ENCODE measurements at places on chromosomes 2 and 18.

DNA sequence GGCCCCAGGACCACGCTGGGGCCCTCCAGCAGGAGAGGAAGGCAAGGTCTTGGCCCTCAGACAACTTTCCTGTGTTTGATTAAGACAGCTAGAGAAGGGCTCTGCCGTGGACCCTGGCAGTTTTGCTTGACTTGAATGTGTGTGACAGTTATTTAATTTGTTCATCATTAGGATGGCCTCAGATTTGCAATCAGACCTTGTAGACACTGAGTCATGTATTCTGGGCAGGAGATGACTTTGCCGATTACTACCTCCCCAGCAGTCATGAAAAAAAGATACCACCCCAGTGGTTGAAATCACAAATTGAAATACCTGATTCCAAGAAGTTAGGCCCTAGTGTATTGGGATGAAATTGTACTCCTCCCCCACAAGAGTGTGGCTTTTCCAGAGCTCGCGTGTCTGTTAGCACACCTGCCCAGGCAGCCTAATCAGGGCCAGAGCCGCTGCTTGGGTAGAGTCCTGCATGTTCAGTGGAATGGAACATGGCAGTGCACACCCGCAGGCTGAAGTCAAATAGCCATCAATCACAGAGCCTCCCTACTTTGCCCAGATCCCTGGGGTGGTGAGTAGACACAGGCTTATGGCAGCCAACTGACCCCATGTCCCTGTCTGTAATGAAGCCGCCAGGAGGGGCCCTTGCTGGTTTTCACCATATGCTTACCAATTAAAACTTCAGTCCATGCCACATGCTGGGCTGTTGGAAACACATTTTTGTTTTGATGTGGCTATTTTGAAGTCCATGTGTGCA lies 122.5 kb downstream of the TPGS2 start:
- no peak for DNase-seq

- DNase-seq = no peak
These were observed 1.5 kb downstream of the KLF7 start for GRCh38 chr2:207164006-207164831.

GRCh38 chr2:176089843-176090395 lies 2.6 kb upstream of the HOXD13 start:
- no peak for DNase-seq

DNA sequence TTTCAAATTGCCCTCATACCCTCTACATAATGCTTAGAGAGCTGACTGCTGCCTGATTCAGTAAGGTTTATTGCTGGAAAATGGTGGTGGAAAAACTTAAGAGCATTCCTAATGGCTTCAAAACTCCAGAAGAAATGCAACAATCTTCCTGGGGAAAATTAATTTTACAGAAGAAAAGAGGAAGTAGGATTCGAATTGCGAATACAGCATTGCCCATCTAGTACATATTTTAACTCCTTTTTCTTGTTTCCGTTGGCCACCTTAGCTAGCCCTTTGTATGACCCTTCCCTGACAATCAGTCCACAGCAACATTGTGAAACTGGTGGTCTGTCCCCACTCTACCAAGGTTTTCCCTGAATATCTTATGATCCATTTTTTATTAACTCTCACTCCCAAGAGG lies 224.7 kb downstream of the MTX2 start:
- no peak for DNase-seq

DNA sequence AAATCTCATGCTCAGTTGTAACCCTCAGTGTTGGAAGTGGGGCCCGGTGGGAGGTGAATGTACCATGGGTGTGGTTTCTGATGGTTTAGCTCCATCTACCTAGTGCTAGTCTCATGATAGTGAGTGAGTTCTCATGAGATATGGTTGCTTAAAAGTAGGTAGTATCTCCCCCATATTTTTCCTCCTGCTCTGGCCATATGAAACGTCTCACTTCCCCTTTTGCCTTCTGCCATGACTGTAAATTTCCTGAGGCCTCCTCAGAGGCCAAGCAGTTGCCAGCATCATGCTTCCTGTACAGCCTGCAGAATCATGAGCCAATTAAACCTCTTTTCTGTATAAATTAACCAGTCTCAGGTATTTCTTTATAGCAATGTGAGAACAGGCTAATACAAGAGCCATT lies 62.8 kb upstream of the RNF152 start:
- DNase-seq = peak; percentile 8

DNA sequence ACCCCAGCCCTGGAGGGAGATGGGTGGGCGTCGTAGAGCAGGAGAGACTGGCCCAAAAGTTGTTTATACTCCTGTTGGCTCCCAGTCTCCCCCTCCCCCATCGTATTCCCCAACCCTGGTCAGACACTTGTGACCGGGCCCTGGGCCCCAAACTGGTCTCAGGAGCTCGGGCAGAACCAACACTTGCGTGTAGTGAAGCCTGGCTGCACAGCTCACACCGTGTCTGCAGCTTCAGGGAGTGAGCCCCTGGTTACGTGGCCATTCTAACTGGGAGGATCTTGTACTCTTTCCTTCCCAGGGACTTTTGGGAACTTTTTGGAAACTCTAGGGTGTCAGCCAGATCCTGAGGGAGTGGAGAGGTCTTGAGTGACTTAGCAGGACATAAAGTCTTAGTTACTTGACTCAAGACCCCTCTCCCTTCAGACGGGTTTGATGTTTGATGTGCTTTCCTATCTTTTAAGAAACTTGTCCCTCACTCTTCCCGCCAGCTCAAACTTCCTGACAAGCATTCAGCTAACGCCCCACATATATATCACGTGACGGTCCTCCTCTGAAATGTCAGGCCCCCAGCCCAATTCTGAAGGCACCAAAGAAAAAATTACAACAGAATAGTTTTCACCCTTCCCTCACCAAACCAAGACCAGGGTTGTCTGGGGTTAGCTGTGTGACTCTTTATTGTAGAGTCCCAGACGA lies 2.3 kb downstream of the PKDCC start:
- DNase-seq = no peak

DNA sequence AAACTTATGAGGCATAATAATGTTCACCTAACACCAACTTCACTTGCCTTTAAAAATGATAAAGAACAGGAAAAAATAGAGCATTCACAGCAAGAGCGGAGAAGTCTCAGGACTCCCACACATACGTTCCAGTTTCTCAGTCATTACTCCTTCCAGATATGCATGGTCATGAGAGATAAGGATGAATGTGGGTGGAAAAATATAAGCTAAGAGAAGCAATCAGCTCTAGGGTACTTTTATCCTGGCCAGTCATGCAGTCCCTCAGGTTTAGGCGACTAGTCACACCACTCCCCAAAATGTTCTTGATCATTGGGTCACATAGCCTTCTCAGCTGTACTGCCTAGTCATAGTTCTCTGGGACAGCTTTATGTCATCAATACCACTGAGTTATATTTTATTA lies 29.2 kb upstream of the CCDC178 start:
- no peak for DNase-seq

DNA sequence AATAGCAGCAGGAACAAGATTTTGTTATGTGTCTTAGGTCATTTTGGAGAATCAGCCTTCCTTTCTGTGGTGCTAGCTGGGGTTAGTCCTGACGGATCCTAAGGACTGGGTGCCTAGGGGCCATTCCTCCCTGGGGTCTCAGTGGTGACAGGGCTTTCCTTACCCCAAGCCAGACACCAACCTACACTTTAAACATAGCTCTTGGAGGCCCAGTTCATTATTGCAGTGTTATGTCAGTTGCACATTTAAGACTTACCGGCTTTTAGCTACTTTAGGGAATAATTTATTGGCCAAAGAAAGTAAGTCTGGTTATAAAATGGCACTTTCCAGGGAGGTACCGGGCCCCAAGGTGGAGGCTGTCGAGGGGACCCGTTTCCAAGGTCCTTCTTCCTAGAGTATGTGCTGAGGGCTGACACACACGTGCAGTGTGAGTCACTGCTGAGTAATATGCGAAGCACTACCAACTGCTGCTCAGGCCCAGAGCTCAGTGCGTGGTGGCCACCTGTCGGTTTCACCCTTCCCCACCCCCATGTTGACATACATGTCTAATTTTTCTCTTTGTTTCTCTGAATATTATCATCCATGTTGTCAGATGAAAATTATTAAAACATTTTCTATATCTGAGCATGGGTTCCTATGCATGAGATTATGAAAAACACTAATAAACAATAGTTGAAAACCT lies 37.0 kb upstream of the GRHL1 start:
- no peak for DNase-seq

GRCh38 chr2:191927319-191927867 lies 80.5 kb upstream of the CAVIN2 start:
- DNase-seq = no peak

GRCh38 chr2:75464348-75464946 lies 96.3 kb downstream of the EVA1A start:
- no peak for DNase-seq

DNA sequence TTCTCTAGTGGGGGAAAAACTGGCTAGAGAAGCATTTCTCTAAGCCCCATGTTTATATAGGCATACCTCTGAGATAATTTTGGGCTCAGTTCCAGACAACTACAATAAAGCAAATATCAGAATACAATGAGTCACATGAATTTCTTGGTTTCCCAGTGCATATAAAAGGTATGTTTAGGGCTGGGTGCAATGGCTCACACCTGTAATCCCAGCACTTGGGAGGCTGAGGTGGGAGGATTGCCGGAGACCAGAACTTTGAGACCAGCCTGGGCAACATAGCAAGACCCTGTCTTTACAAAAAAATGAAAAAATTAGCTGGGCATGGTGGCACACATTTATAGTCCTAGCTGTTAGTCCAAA lies 22.2 kb downstream of the TSN start:
- DNase-seq = no peak

DNA sequence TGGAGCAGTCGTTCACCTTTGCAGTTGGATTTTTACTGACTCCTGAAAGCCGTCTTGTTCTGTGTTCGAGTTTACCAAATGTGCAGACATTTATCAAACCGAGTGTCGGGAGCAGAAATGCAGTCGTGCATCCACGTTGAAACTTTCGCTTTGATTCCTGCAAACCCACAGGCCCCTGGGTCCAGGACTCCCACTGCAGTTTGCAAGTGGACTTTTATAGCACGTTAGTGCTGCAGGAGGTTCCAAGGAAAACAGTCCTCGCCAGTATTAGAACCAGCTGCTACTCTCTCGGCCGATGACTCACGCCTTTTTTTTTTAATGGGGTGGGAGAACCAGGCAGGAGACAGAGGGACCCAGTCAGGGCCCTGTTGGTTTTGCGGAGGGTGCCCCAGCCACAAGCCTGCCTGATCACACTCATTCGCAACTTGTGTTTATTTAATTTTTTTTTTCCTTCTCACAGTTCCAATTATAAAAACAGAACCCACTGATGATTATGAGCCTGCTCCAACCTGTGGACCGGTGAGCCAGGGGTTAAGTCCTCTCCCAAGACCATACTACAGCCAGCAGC lies 90.1 kb downstream of the NFATC1 start:
- DNase-seq = no peak

DNA sequence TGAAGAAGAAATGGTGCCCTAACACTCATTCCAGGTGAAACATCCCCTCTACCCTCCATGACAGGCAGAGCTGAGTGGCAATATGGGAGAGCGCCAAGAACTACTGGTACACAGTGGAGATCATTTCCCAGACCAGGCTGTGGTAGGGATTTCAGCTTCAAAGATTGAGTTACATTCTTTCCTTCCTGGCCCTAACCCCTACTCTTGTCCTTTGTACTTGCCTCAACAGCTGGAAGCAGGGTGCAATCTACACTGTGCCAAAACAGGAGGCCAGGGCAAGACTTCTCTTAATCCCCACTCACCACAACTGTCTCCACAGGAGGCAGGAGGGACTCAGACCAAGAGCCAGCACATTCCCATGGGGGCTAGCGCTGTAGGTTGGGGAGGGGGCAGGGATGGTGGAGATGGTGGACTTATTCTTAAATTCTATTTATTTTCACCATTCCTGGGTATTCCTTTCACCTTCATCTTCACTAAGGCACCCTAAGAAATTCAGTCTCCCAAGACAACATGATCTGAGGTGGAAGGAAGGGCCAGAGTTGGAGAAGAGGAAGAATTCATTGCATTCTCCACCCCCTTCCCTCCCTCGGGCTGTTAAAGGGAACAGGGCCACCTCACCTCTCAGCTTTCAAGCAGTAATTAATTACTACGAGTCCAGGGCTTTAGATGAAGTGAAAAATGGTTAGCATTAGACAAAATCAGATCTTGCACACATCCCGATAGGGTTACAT lies 65.9 kb downstream of the AAK1 start:
- DNase-seq = no peak

- no peak for DNase-seq
These were observed 56.9 kb upstream of the PELI1 start for GRCh38 chr2:64201151-64201550.

- no peak for DNase-seq
These were observed 164.7 kb downstream of the GRB14 start for GRCh38 chr2:164456619-164457018.

DNA sequence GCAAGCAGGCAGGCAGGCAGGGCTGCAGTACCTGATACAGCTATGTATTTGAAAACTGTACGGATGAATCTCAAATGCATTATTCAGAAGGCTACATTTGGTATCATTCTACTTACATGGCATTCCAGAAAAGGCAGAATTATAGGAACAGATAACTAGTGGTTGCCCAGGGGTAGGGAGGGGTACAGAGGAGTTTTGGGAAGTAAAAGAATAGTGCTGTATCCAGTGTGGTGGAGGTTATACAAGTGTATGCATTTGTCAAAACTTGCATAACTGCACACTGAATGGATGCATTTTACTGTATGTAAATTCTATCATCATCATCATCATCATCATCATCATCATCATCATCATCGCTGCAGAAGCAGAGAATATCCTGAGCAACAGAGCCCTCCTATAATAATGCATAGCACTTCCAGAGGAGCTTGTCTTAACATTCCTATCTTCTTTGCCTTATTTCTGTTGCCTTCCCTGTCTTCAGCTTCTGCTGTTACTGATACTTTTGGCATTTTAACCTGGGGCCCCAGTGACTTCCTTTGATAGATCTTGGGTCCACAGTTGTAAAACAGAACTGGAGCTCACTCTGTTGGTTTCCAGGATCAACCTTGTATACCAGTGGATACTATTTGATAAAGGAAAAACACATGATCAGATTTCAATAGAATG lies 155.5 kb upstream of the OTX1 start:
- DNase-seq = no peak

DNA sequence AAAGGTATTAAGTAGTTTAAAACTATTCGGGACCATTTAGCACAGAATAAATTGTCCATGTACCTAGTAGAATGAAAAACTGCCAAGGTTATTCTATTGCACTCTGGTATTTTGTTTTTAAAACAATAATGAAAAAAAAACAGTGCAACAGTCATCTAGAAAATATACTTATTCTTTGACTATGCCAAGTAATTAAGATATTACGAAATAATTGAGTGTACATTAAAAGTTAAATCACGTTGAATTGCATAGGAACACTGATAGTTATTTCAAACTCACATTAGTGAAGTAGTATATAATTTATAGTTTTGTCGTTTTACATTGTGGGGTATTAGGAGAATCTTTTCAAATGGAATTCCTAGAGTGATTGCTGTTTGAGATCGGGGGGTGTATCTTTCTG lies 20.1 kb downstream of the R3HDM1 start:
- no peak for DNase-seq

DNA sequence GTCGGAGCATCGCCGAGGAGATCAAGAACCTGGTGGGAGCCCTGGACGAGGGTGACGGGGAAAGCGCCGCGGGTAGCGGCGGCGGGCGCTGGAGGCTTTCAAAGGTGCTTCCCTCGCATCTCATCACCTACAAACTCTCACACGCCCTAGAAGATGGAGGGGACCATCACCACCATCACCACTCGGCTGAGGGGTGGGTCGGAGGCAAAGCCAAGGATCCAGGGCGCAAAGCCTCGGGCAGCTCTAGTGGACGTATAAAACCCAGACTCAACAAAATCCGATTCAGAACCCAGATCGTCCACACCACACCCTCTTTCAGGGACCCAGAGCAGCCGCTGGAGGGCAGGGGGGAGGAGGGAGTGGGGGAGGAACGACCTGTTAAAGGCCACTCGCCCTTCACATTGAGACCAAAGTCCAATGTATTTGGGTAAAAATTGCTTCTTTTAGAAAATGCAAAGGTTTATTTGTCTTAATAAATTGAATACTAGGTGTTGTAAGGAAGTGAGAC lies 1.5 kb downstream of the SOWAHC start:
- no peak for DNase-seq

All from CD14-positive monocyte (primary cell).